ENCODE measurements at places on chromosomes 6 and 20.

GRCh38 chr6:39917329-39917728, 16.9 kb downstream of the MOCS1 start:
- no peak for DNase-seq

- DNase-seq, result no peak
These were observed 229.8 kb downstream of the SOX4 start for GRCh38 chr6:21823371-21823770.

DNA sequence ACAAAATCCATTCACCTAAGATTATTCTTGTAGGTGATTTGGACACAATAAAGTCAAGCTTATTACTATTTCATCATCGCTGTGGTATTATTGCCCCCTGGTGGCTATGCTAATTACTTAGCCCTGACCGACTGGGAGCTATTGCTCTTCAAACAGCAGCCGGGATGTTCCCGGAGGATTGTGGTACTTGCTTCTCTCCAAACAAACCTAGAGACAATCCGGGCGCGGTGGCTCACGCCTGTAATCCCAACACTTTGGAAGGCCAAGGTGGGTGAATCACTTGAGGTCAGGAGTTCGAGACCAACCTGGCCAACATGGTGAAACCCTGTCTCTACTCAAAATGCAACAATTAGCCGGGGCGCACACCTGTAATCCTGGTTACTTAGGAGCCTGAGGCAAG, 15.4 kb upstream of the STMND1 start:
- peak; percentile 3 for DNase-seq

DNA sequence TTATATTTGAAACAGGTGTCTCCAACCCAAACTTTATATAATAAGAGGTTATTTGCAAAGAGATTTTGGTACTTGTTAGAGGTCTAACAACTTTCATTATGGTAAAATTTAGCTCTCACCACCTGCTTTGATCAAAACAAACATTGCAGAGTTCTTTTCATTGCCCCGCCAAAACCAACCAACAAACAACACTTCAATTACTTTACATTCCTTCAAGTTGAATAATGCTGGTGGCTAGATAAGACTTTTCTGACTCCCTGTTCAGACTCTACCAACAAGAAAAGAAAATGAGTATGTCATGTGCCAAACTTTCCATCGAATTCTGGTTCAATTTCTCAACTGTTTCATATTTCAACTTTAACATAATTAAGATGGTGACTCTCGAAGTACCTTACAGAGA, 311.1 kb downstream of the ADGRG6 start:
- no peak for DNase-seq

Measured in activated T-cell treated with anti-CD3 and anti-CD28 coated beads for 48 hours (primary cell).